ENCODE measurements at places on chromosomes 13 and 19.

DNA sequence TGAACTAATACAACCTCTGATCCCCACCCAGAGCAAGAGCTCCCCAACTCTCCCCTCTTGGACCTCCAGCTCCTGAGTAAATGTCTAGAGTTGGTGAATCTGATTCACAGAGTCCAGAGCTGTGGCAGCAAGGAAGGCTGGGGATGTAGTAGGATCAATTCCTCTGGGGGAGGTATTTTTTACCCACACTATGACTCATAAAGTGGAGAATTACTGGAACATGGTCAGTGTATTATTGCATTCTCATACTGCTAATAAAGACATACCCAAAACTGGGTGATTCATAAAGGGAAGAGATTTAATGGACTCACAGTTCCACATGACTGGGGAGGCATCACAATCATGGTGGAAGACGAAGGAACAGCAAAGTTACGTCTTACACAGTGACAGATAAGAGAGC is 496.7 kb downstream of the EFNB2 start:
- DNase-seq, result no peak

GRCh38 chr19:38684078-38684861 is 36.8 kb downstream of the ACTN4 start:
- DNase-seq, result no peak

DNA sequence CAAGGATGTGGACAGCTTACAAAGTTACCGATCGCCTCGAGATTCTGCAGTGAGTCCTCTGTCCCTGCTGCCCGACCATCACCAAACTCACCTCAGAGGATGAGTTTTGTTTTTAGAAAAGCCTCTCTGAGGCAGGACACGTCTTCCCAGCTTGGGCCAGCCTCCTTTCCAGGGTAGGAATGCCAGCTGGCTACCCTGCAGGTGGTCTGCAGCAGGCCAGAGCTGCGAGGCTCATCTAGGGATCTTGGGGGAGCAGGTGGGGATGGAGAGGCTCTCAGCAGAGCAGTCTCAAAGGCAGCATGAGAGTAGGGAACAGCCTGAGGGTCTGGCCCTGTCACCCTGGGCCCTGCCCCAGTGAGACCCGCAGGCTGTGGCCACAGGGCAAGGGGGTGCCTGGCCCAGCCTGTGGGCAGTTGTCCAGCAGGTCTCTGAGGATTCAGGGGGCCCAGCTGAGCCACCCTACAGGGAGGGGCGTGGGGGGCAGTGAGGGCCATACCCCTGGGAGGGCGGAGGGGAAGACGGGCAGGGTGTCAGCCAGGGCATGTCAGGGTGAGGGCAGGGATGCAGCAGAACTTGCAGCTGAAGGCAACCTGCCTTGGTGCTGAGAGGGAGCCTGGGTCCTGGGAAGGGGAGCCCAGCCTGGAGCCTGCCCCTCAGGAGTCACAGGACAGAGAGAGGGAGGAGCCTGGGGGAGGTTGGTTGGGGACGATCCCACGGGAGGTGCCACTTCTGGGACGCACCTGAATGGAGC is 57.3 kb upstream of the TPM4 start:
- no peak for DNase-seq

- DNase-seq, result no peak
These were observed 5.8 kb downstream of the CD320 start for GRCh38 chr19:8302357-8302691.

DNA sequence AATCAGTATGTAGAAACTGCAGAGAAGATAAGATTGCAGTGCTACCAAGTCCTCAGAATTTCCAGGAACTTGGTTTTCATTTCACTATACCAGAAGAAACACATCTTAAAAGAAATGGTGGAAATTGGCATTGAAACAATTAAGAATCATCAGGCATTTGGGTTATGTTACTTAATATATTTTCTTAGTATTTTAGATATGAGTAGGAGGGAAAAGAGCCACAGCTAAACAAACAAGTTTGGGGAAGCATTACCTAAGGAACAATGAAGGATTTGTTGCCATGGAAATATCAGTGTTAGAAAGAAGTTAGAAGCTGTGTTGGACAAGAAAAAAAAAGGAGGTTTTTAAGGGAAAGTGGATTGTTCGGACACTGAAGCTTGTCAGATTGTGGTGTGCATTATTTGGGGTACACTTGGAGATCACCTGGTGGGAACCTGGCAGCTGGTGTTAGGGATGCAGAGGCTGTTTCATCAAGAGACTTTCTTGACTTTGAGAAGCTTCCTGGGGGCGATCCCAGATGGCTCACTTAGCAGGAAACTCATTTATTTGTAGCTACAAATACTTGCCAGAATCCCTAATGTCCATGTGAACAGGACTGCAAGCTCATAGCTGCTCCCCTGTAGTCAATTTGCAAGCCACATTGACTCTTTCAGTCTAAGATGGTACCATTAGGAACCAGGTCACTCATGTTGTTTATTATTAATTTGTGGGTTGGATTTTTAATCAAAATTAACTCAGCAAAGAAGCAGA is 246.7 kb downstream of the RFC3 start:
- DNase-seq, result no peak

GRCh38 chr13:67574320-67575233 is 344.4 kb upstream of the PCDH9 start:
- DNase-seq, result no peak

DNA sequence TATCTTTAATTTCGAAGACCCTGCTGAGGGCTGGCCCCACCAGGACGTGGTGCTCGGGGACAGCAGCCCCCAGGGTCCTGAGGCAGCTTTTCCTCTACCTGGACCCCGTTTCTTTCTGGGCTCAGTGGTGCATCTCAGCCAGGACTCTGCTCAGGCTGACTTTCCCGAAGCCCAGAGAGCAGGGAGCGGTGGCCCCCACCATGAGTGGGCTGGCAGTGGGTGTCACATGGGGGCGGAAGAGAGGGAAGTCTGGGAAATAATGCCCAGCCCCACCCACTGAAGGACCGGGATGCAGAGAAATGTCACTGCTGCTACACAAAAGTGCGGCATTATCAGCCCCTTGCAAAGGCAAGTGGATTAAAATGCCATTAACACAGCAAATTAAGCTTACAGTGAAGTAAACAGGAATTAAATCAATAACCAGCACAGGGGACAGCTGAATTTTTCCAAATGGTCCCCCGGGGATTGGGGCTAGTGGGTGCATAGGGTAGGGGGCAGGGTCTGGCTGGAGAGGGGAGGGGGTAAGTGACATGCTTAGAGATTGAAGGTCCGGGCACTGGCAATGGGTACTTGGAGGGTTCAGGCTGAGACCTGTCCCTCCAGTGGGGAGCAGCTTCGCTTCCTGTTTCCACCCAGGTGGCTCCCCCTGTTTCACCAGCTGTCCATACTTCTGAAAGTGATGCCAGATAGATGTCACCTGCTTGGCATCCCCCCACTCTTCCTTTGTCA is 177.3 kb downstream of the URI1 start:
- DNase-seq, result peak; percentile 61

DNA sequence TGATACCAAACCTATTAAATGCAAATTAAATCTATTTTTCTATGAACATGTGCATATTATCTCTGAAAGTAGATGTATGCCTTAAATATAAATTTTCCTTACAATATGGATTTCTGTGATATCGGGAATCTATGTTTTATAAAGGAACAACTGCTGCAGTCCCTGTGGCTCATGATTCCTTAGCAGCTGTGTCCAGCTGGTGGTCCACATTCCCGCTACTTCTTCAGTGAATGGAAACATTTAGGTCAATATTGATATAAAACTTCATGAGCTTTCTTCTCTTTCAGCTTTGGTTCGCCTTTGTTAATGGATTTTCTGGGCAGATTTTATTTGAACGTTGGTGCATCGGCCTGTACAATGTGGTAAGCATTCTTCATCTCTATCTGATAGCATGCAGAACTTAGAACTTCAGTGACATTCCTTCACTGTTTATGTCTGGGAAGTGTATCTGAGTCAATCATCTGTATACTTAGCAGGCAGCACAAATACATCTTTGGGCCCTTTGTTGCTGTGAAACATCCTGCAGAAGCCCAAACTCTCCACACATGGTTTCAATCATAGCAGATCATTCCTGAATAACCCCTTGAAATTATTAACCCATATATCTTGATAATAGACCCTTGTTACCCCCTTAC is 223.9 kb downstream of the SHISA2 start:
- no peak for DNase-seq

- no peak for DNase-seq
These were observed 58.4 kb downstream of the SPRYD7 start for GRCh38 chr13:49877629-49878218.

GRCh38 chr13:93577105-93577504 is 350.5 kb downstream of the GPC6 start:
- DNase-seq, result no peak

GRCh38 chr13:19781526-19781925 is 1.2 kb downstream of the PSPC1 start:
- DNase-seq, result no peak

DNA sequence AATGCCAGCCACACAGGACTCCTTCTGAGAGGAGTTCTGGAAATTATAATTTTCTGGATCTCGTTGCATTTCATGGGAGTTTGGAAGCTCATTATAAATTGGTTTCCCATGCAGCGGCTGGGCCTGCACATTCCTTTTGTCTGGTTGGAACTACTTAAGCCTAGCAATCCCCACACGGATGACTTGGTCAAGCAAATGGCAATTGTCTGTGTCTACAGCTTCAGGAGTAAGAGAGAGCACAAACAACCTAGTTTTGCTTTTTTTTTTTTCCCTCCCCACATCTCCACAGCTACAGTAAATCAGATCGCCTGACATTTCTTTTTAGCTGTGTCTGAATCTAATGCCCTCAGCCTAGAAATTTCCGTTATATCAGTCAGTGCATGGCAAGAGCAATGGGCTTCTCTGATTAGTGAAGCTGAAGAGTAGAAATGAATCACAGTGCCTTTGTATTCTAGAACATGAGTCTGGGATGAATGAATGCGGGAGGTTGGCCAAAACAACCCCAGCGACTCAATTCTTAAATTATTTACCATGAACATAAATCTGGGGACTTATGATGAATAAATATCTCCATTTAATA is 15.1 kb downstream of the PCDH8 start:
- DNase-seq, result no peak
